ENCODE measurements at places on chromosomes 7 and 10.
A peak's percentile ranks its signal among the peaks of the same experiment; 100 is the strongest.

GRCh38 chr7:47702080-47702479 is 120.2 kb upstream of the TNS3 start:
- DNase-seq, result no peak

- DNase-seq, result peak; percentile 77
These were observed 44.1 kb downstream of the SFTPD start for GRCh38 chr10:79904671-79905321.

DNA sequence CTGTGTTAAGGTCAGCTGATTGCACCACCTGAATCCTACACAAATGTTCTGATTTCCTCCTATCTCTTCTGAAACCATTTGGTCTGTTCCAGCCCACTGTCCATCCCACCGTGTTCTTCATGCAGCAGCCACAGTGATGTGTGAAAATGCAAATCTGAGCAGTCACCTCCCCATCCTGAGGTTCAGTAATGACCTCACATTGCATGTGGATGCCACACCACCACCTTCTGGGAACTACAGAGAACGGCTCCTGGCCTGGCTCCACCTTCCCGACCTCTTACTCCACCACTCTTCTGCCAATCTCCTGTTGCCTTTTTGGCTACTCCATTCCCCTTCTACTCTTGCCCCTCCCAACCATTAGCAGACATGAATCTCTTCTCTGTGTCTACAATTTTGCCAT is 244.4 kb downstream of the TNS3 start:
- no peak for DNase-seq

GRCh38 chr10:59177836-59178235 is 1.4 kb downstream of the PHYHIPL start:
- no peak for DNase-seq

GRCh38 chr10:1120801-1121211 is 64.6 kb downstream of the WDR37 start:
- DNase-seq, result no peak

DNA sequence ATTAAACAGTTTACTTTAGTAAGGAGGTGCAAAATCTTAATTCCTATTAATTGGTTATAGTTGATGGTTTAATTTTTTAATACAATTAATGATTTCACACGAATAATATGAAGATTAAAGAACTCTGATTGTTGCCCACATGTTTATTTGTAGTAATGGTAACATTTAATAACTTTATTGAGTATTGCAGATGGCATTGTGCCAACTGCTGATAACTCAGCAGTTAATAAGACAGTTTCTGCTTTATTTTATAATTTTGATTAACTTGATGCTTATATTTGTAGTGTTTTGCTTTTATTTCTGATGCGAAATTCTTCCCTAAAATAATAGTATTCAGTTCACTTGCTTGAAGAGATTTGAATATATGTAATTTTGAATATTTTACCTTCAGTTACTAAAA is 2.8 kb downstream of the DNAJB9 start:
- no peak for DNase-seq

GRCh38 chr7:80411621-80412020 is 100.2 kb downstream of the GNAT3 start:
- no peak for DNase-seq

DNA sequence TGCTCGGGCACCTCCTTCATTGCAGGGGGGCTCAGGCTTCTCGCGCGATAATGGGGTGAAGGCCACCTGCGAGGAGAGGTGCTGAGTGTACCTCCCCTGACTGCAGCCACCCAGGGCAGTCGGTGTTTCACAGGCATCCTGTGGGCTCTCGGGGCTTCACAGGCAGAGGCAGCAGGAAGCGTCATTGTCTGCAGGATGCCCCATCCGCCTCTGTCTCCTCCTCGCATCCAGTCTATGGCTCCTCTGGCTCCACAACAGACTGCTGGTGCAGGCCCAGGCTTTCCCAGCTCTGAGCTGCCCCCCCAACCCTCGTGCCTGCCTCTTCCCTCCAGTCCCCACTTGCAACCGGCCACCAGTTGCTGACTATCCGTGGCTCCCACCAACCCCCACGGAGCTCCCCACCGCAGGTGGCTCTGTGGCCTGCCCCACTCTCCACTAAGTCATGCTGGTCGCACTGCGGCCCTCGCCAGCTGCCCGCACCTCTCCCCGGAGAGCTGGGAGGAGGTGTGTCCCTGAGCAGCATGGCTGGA is 36.5 kb downstream of the CAMK2B start:
- DNase-seq, result peak; percentile 3

DNA sequence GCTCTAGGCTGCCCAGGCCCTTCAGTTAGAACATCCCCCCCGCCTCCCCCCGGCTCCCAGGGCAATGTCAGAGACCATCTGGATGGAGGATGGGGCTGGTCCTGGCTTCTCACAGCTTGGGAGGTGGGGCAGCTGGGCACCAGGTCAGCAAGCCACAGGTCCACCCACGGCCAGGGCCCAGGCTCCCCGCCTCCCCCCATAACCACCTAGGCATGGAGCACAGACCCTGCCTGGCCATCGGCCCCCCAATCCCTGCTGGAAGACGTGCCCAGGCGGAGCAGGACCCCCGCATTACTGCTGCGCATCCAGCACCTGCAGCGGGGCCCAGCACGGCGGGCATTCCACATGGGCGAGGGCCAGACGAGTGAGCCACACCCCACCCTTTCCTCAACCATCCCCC is 169.6 kb downstream of the ELFN1 start:
- no peak for DNase-seq

DNA sequence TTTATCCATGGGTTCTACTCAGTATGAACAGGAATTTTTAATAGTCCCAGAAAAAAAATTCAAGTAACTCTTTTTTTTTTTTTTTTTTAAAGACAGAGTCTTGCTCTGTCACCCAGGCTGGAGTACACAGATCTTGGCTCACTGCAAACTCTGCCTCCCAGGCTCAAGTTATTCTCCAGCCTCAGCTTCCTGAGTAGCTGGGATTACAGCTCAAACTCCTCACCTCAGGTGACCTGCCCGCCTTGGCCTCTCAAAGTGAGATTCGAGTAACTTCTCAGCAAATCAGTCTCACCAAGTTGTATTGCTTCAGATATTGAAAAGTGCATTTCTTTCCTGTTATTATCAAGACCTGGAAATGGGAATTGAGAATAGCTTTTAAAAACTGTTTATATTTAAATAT is 281.2 kb upstream of the MINDY3 start:
- no peak for DNase-seq

- no peak for DNase-seq
These were observed 10.6 kb downstream of the IFIT5 start for GRCh38 chr10:89425000-89425399.

- DNase-seq, result no peak
These were observed 219.5 kb upstream of the AOAH start for GRCh38 chr7:36943591-36944435.

DNA sequence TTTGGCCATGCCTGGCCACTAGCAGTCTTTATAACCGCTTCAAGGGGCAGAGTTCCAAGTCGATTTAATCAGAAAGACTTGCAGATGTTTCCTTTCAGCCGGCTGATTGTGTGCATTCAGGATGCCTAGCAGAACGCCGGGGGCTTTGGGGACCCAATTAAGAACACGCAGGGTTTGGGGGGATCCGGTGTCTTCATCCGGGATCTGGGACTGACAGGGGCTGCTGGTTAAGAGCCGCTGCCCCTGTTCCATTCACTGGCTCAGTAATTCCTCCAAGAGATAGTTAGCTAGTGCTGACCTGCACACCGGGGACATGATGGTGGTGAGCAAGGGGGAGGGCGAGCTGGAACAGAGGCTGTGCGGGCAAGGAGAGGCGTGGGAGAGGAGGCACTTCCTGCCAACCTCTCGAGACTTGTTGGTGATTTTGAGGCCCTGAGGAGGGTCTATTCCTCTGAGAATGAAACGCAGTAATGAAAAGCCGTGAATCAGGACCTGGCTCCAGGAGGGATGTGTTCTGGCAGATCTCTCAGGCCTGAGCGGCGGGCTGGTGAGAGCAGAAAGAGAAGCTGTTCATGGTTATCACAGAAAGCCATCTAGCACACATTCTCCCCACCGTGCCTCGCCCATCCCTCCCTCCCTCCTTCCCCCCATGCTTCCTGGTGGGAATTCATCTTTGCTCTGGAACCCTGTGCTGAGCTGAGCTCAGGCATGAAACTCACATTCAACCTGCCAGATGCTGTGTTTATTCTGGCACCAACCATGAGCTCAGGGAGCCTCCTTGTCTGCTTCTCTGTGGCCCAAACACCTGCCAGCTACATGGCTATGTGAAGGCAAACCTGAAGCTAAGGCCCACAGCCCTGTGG is 152.0 kb downstream of the CCDC3 start:
- DNase-seq, result no peak

DNA sequence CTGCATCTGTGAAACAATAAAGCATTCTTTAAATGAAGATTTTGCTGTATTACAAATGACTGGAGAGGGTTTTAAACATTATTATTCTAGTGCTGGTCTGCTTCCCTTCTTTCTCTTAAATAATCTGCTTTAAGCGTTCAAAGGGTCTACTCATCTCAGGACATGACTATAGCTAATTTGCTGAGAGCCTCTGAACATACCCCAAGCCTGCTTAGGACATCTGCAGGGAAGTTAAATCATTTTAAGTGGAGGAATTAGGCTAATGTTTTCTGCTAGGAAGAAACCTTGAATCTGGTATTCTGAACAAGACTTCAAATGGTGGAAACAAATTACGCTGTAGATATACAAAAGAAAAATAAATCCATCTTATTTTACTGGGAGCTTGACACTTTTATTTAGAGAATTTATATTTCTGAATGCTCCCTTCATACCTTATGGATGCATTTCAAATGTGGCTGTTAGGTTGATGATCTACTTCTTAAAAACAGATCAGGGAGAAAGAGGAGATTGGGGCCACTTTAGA is 124.4 kb upstream of the ITGB1 start:
- no peak for DNase-seq

DNA sequence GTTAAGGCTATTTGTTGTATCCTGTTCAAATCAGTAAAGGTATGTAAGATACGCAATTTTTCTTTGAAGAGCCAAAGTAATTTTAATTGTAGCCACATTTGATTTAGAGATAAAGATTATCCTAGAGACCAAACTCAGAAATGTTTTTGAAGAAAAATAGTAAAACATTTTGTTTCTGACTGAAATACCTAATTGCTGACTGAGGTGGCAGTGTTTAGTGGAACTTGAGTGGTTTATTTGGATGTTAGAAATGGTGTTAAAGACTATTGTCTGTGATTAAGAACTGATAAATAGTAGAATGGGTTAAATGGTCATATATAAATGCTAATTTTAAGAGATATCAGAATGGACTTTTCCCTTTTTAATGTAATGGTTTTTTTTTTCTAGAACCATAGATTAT is 15.3 kb downstream of the EDRF1 start:
- DNase-seq, result no peak

DNA sequence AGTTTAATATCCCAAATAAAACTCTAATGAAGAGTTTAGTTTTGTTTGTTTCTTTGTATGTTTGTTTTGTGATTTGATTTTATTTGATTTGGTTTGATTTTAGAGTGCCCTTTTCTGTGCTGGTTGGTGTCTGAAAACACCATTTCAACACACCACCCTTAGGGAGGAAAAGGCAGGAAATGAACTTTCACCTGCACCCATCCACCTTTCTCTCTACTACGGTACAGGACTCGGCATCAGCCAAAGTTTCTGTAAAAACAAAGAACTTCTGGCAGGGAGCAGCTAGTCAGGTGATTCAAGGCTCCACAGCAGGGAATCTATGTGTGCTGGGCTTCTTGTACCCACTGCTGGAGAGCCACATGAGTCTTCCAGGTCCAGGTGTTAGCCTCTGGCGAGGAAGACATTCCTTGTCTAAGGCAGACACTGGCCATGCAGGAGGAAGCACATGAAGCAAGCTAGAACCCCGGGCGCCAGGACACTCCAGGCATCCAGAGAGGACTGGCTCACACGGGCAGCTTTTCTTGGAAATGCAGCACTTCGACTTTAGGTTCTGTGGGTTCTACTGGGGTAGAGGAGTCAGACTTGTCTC is 22.1 kb upstream of the STK17A start:
- DNase-seq, result no peak

- peak; percentile 34 for DNase-seq
These were observed 293.4 kb upstream of the MKLN1 start for GRCh38 chr7:131034166-131034881.

DNA sequence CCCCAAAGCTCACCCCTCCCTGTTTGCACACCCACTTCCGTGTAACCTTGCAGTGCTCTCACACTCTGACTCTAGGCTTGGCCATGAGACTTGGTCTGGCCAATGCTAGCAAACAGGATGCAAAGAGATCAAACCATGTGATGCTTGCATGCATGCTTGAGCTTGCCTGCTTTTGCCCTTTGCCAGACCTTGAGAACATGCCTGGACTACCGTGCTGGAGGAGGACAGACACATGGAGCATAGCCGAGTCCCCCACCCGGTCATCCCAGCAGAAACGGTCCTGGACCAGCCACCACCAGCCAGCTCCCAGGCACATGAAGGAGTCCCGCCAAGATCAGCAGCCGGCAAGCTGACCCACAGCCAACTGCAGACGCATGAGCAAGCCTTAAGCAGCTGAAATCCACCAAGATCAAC is 23.4 kb downstream of the PYROXD2 start:
- no peak for DNase-seq

DNA sequence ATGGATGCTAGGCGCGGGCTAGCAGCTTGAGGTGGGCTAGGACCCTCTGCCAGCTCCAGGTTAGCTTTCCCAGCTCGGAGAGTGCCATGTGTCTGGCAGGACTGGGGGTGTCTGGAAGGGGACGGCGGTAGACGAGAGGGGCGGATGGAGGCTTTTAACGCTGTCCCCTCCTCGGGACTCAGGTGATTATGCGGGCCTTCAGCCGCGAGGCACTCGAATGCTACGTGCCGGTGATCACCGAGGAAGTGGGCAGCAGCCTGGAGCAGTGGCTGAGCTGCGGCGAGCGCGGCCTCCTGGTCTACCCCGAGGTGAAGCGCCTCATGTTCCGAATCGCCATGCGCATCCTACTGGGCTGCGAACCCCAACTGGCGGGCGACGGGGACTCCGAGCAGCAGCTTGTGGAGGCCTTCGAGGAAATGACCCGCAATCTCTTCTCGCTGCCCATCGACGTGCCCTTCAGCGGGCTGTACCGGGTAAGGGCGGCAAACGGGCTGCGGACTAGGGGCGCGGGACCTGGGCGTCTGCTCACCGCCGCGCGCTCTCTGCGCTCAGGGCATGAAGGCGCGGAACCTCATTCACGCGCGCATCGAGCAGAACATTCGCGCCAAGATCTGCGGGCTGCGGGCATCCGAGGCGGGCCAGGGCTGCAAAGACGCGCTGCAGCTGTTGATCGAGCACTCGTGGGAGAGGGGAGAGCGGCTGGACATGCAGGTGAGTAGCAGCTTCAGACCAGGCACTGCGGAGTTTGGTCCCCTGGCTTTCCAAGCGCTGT is 1.1 kb downstream of the CYP26A1 start:
- peak; percentile 44 for DNase-seq

- DNase-seq, result no peak
These were observed 891.1 kb upstream of the GHITM start for GRCh38 chr10:83248106-83248631.

GRCh38 chr7:135447748-135448147 is 62.2 kb downstream of the CNOT4 start:
- DNase-seq, result no peak

DNA sequence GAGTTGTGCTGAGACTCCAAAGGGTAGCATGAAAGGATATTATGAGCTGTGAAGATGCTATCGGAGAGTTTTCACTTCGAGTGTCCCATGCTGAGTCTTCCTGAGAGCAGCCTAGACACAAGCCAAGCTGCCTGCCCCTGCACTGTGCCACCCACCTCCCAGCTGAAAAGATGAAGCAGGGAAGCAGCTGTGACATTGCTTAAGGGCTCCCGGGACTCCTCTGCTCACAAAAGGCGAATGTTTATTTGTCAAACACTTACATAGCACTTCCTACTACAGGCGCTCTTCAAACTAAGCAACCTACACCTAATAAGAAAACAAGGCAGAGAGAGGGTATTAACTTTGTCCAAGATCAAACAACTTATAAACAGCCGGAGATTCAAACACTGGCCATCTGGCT is 95.6 kb downstream of the OSBPL3 start:
- DNase-seq, result no peak

All from activated T-cell treated with anti-CD3 and anti-CD28 coated beads, Interleukin-2, amount 50 U/mL, for 48 hours (primary cell).